Thoracic aorta (tissue), 2 donors: ENCODE measurements at places on chromosomes 7 and 10. TPM values are rescaled to one million over a fixed set of nuclear protein-coding genes. Genes with fewer than 3 reads are reported as not detected.

PDE1C gene
- 12.1 TPM for total RNA-seq

LSM5 gene
- 9.2 TPM for total RNA-seq

DNA sequence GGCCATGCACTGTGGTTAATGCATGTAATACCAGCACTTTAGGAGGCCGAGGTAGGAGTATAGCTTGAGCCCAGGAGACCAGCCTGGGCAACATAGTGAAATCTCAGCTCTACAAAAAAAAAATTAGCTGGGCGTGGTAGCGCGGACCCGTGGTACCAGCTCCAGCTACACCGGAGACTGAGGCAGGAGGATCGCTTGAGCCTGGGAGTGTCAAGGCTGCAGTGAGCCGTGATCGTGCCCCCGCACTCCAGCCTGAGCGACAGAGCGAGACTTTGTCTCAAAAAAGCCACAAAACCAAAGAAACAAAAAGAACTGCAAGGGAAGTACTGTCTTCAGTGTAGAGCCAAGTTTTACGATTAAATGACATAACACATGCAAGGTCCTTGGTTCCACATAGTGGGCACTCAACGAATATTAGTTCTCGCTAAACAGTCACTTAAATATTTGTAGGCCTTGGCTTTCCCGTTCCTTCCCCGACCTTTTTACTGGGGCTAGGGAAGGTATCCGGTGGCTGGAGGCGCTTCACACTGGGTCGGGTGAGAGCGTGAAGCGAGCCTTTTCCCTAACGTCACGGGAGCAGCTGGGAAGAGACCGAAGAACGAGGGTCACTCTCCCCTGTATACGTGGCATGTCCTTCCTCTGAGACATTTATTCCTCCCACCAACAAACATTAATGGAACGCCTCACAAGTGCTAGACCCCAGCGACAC lies 993 bp upstream of the SND1 start:
- H3K4me1 ChIP-seq: peaks cover 29% of the 10 kb centered on the region
- peak overlapping the region; percentile 86 for H3K4me3 ChIP-seq
- H3K27ac ChIP-seq: peak overlapping the region; percentile 82
- no peaks in the 10 kb centered on the region for H3K36me3 ChIP-seq

DNA sequence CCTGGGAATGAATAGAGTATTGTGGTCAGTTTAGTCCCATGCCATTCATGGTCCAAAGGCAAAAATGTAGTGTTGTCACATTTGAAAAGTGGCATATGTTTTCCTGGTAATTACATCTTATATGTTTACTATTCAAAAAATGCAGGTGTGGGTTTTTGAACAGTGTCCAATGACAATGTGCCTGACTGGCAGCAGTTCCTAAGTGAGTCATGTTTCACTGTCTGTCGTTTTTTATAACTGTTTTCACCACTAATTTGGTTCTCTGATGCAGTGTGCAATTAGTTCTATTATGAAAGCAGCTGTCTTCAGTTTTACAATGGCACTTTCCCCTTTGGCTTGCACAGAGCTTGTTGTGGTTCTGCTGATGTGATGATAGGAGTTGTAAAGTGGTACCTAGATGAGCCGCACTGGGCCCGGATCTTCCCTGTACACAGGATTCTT lies 162.3 kb downstream of the SEM1 start:
- H3K27me3 ChIP-seq: no peaks in the 10 kb centered on the region
- no peaks in the 10 kb centered on the region for H3K36me3 ChIP-seq
- no peak overlapping the region for H3K27ac ChIP-seq
- H3K4me1 ChIP-seq: no peaks in the 10 kb centered on the region
- DNase-seq: no peak
- no peak overlapping the region for H3K4me3 ChIP-seq

- H3K27ac ChIP-seq: no peak overlapping the region
- no peaks in the 10 kb centered on the region for H3K27me3 ChIP-seq
- H3K36me3 ChIP-seq: no peaks in the 10 kb centered on the region
- DNase-seq: no peak
Observed at GRCh38 chr10:101572126-101572525, 15.9 kb downstream of the POLL start.

GRCh38 chr7:71132377-71133231 lies 660 bp downstream of the GALNT17 start:
- no peak overlapping the region for H3K27ac ChIP-seq
- H3K36me3 ChIP-seq: no peaks in the 10 kb centered on the region
- no peaks in the 10 kb centered on the region for H3K27me3 ChIP-seq
- peak overlapping the region; percentile 84 for H3K4me3 ChIP-seq
- peaks cover 13% of the 10 kb centered on the region for H3K4me1 ChIP-seq

- no peak overlapping the region for H3K4me3 ChIP-seq
- no peaks in the 10 kb centered on the region for H3K4me1 ChIP-seq
- H3K36me3 ChIP-seq: no peaks in the 10 kb centered on the region
- no peaks in the 10 kb centered on the region for H3K27me3 ChIP-seq
Observed at GRCh38 chr10:111360260-111360925, 283.6 kb downstream of the ADRA2A start.

DNA sequence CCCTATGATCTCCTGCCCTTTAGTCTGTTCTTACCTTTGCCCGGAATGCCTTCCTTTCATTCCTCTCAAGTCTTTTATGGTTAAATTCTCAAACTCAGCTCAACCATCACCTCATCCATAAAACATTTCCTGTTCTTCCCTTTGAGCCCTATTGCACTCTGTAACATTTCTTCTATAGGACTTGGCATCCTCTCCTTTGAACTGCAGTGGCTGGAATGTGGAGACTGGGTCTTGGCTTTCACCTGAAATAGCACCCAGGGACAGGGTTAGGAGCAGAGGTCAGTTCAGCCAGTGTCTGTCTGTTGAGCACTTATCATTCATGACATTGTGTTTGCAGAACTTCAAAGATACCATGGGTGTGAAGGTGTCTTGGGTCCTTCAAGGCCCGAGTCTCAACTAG lies 7.2 kb downstream of the NFE2L3 start:
- no peak for DNase-seq
- H3K36me3 ChIP-seq: no peaks in the 10 kb centered on the region
- no peak overlapping the region for H3K27ac ChIP-seq
- H3K27me3 ChIP-seq: peaks cover under 1% of the 10 kb centered on the region

DNA sequence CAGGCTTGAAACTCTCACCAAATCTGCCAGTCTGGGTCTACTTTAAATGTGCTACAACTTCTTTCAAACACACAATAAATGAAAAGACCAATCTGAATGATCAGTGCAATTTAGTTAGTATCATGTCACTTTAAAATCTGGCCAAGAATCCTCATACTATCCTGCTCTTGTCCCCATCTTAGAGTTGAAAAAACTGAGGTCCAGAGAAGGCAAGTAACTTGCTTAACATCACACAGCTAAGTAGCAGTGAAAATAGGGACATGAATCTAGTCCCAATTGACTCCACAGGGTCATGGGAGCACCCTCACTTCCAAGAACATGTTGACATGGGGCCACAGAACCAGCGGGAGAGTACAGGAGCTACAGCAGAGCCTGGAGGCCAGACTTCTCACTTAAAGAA lies 3.1 kb upstream of the GDF10 start:
- no peak overlapping the region for H3K27ac ChIP-seq
- no peak overlapping the region for H3K4me3 ChIP-seq
- no peaks in the 10 kb centered on the region for H3K36me3 ChIP-seq
- H3K4me1 ChIP-seq: peaks cover 11% of the 10 kb centered on the region
- H3K27me3 ChIP-seq: no peaks in the 10 kb centered on the region

DNA sequence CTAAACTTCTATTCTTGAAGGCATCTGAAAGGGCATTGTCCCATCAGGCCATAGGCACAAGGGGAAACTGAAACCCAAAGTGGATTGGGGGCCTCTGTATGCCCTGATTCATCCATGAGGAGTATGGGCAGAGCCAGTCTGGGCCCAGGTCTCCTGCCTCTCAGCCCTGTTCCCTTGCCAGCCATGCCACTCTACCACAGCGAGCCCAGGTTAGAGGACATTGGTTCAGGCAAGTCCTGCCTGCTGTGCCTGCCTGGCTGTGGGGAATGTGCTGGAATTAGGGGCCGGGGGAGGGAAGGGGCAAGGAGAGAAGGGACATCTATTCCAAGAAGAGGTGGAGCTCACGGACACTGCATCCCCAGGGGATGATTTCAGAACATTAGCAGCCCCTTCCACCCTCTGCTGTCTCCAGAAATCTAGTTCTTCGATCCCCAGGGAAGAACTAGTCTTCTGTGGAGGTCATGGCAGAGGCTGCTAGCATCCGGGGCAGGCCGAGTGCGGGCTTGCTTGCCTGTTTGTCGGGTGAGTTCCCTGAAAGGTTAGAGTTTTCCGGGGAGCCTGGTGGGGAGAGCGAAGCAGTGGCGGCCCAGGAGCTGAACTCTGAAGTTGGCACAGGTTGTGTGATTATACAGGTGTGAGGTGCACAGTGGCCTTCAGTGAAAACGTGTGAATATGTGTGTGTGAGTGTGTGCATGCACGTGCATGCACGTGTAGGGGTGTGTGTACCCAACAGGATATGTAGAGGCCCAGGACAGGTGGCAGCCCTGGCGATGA lies 37.8 kb downstream of the TBATA start:
- DNase-seq: no peak
- H3K27ac ChIP-seq: no peak overlapping the region
- no peaks in the 10 kb centered on the region for H3K27me3 ChIP-seq
- H3K4me3 ChIP-seq: no peak overlapping the region
